ENCODE measurements at places on chromosomes 7 and 10. TPM values are rescaled to one million over a fixed set of nuclear protein-coding genes. Genes with fewer than 3 reads are reported as not detected.

Gene AKR1C8
- 0.83 TPM for total RNA-seq

DNA sequence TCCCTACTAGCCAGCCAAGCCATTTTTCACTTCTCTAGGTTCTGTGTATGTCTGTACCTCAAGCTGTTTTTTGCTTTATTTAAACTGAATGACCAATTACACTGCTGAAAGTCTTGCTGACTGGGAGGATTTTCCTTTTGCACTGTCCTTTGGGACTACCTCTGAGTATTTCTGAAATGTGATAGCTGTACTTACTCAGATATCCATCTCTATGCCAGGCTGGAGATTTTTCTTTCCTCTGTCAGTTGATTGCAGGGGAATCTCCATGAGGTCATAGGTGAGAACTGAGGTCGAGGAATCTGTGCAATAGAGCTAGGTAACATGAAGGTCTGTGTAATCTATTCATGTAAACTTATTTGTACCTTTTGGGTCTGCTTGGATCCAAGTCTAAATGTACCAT, 38.9 kb upstream of the ANKRD1 start:
- H3K27ac ChIP-seq, result no peak overlapping the region
- H3K36me3 ChIP-seq, result no peaks in the 10 kb centered on the region
- no peaks in the 10 kb centered on the region for H3K27me3 ChIP-seq
- H3K4me3 ChIP-seq, result no peak overlapping the region

DNA sequence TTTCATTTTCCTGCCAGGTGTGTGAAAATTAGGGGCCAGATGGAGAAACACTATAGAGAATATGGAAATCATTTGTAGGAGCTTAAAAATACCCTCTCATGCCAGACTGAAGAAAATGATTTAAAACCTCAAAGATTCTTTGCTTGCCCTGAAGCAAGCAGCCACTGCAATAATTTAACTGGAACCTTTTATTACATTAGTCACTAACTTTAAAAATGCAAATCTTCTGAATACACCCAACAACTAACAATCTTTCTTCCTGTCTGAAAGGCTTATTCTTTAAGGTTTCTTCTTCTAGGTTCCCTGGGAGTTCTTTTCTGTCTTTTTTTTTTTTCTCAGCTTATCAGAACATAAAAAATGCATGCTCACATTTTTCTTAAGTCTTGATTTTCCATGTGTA, 238.5 kb upstream of the KMT2E start:
- DNase-seq, result no peak
- no peaks in the 10 kb centered on the region for H3K27me3 ChIP-seq
- no peak overlapping the region for H3K27ac ChIP-seq

DNA sequence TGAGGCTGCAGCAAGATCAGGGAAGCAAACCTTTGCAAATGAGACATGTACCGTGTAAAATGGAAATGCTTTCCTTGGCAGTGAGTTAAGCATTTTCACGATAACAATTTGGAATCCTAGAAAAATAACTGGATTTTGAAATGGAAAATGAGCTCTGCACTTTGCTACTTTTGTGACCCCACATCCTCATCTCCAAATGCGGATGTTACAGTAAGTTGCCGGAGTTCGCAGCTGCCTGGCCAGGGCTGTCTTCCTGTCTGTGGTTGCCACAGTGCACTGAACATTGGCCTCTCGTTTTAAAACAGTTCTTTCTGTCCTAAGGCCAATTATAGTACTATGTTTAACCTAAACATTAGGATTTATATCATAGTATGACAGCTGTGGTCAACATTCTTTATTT, 136.2 kb upstream of the FZD8 start:
- H3K27ac ChIP-seq, result no peak overlapping the region
- no peaks in the 10 kb centered on the region for H3K27me3 ChIP-seq
- H3K4me1 ChIP-seq, result no peaks in the 10 kb centered on the region
- H3K36me3 ChIP-seq, result no peaks in the 10 kb centered on the region
- no peak for DNase-seq

DNA sequence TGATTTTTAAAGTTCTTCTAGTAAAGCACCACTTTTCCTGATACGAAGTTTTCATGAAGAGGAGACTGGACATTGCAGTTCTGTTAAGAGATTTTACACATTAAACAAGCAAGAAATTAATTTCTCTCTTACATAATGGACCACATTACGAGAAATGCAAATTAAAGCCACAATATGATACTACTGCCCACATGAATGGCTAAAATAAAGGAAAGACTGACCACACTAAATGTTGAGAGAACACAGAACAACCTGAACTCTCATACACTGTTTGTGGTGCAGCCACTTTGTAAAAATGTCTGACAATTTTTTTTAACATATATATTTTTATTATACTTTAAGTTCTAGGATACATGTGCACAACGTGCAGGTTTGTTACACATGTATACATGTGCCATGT, 44.0 kb upstream of the HERPUD2 start:
- H3K27me3 ChIP-seq, result no peaks in the 10 kb centered on the region
- no peak overlapping the region for H3K4me3 ChIP-seq
- DNase-seq, result no peak
- H3K27ac ChIP-seq, result no peak overlapping the region
- no peaks in the 10 kb centered on the region for H3K4me1 ChIP-seq
- no peaks in the 10 kb centered on the region for H3K36me3 ChIP-seq

DNA sequence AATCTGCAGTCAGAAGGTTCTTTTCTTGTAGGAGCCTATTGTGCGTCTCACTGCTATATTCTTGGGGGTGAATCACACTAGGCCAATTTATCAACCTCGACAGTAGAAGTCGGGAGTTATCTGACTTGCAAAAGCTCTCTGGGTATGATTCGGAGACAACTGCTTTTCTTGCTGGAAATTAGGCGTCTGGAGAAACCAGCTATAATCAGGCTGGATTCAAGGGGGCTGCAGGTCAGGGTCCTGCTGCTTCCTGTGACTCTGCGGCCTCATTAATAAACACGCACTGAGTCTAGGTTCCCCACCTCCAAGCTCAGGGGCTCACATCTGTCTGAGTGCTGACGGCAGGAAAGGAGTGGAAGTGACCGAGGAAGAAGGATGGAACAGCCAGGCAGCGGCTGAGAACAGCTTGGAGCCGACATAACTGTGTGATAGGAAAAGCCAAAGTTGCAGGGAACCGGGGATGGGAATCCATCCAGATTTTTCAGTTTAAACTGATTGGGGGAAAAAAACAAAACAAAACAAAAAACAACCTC, 184.6 kb downstream of the FANK1 start:
- H3K36me3 ChIP-seq, result no peaks in the 10 kb centered on the region
- DNase-seq, result no peak
- H3K27ac ChIP-seq, result no peak overlapping the region

GRCh38 chr7:142697270-142697669, 52.0 kb upstream of the PRSS1 start:
- H3K27ac ChIP-seq, result no peak overlapping the region
- no peak overlapping the region for H3K4me3 ChIP-seq
- H3K27me3 ChIP-seq, result no peaks in the 10 kb centered on the region
- no peak for DNase-seq

DNA sequence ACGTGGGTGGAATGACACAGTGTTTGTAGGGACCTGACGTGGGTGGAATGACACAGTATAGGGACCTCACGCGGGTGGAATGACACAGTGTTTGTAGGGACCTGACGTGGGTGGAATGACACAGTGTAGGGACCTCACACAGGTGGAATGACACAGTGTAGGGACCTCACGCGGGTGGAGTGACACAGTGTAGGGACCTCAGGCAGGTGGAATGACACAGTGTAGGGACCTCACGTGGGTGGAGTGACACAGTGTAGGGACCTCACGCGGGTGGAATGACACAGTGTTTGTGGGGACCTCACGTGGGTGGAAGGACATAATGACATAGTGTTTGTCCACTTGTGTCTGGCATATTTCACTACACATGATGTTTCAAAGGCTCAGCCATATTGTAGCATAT, 19.3 kb downstream of the PPP2R2D start:
- DNase-seq, result no peak
- H3K27me3 ChIP-seq, result no peaks in the 10 kb centered on the region
- H3K36me3 ChIP-seq, result no peaks in the 10 kb centered on the region
- no peak overlapping the region for H3K4me3 ChIP-seq
- no peak overlapping the region for H3K27ac ChIP-seq

GRCh38 chr7:1914321-1914720, 244.2 kb downstream of the ELFN1 start:
- DNase-seq, result peak; percentile 37
- H3K27me3 ChIP-seq, result no peaks in the 10 kb centered on the region
- peaks cover 15% of the 10 kb centered on the region for H3K4me1 ChIP-seq
- no peaks in the 10 kb centered on the region for H3K36me3 ChIP-seq

DNA sequence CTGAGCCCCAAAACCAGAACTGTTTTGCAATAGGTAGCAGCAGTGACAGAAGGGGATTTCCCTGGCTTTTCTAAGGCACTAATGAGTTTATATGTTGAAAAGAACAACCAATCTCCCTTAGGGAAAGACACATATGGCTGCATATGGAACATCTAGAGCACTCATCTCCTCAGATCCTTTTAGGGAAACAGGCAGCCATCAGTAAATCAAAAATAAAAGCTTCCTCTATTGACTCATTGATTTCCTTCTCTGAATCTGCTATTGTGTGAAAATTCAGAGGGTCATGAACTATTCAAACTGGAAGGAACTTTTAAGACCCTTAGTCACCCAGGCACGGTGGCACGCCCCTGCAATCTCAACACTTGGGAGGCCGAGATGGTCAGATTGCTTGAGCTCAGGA, 110.9 kb upstream of the NANOS1 start:
- no peak overlapping the region for H3K27ac ChIP-seq
- no peaks in the 10 kb centered on the region for H3K4me1 ChIP-seq
- H3K27me3 ChIP-seq, result no peaks in the 10 kb centered on the region
- no peaks in the 10 kb centered on the region for H3K36me3 ChIP-seq

GRCh38 chr7:55140941-55141278, 122.1 kb downstream of the EGFR start:
- no peak overlapping the region for H3K4me3 ChIP-seq
- no peaks in the 10 kb centered on the region for H3K27me3 ChIP-seq
- H3K36me3 ChIP-seq, result peaks cover 24% of the 10 kb centered on the region
- H3K27ac ChIP-seq, result no peak overlapping the region
- H3K4me1 ChIP-seq, result peaks cover 15% of the 10 kb centered on the region
- DNase-seq, result no peak

DNA sequence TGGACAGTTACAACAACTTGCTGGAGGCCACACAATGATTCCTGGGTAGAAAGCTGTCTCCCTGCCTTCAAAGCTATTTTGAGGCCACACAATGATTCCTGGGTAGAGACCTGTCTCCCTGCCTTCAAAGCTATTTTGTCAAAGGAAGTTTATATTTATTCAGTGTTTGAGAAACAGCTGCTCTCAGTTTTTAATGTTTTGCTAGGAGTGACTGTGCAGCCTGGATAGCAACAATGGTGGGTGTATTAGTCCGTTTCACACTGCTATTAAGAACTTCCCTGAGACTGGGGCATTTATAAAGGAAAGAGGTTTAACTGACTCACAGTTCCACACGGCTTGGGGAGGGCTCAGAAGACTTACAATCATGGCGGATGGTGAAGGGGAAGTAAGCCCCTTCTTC, 3.9 kb upstream of the SGPL1 start:
- H3K36me3 ChIP-seq, result no peaks in the 10 kb centered on the region
- no peak for DNase-seq
- no peak overlapping the region for H3K27ac ChIP-seq
- peaks cover 11% of the 10 kb centered on the region for H3K4me1 ChIP-seq

- H3K4me1 ChIP-seq, result no peaks in the 10 kb centered on the region
- H3K27ac ChIP-seq, result no peak overlapping the region
- H3K36me3 ChIP-seq, result no peaks in the 10 kb centered on the region
- H3K4me3 ChIP-seq, result no peak overlapping the region
- peaks cover 77% of the 10 kb centered on the region for H3K27me3 ChIP-seq
Observed at GRCh38 chr7:1298051-1298930, 65.6 kb downstream of the UNCX start.

- H3K4me1 ChIP-seq, result peaks cover 16% of the 10 kb centered on the region
- no peaks in the 10 kb centered on the region for H3K36me3 ChIP-seq
- H3K27ac ChIP-seq, result no peak overlapping the region
Observed at GRCh38 chr10:49360271-49361177, 35.4 kb downstream of the DRGX start.

DNA sequence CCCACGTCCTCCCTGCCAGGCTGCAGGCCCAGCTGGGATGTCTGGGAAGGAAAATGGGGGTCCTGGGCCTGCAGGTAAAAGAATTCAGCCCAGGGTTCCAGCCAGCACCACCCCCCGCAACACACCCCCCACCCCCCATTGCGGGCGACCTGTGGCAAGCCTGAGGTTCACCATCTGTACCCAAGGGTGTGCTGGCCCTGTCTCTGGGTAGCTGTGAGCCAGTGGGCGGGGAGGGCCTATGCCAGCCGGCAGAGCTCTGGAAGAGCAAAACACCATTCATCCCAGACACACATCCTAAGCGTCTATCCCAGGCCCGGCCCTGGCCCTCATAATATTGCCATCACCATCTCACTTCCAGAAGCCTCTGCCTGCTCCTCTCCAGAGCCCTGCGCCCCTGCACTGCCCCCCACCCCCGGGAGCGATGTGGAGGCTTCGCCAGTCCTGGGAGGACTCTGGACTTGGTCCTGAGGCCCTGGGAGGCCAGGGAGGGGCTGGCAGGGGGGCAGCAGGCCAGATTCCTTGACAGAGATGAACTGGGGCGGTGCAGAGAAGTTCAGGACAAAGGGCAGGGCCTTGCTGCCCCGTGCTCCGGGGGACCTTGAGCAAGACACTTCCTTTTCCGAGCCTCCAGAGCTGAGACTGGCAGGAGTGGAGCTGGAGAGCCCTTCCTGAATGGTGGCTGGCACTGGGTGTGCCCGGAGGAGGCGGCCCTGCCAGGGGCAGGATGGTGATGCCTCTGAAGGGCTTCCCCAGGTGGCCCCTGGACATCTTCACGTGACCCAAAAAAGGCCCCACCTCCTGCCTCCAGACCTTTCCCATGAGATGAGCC, 8.7 kb upstream of the TTYH3 start:
- peak; percentile 77 for DNase-seq
- no peaks in the 10 kb centered on the region for H3K36me3 ChIP-seq
- H3K4me1 ChIP-seq, result peaks cover 28% of the 10 kb centered on the region
- no peaks in the 10 kb centered on the region for H3K27me3 ChIP-seq
- H3K4me3 ChIP-seq, result no peak overlapping the region

GRCh38 chr10:95604630-95605029, 43.5 kb upstream of the SORBS1 start:
- no peaks in the 10 kb centered on the region for H3K27me3 ChIP-seq
- peaks cover 44% of the 10 kb centered on the region for H3K36me3 ChIP-seq
- no peak for DNase-seq
- H3K4me3 ChIP-seq, result no peak overlapping the region

DNA sequence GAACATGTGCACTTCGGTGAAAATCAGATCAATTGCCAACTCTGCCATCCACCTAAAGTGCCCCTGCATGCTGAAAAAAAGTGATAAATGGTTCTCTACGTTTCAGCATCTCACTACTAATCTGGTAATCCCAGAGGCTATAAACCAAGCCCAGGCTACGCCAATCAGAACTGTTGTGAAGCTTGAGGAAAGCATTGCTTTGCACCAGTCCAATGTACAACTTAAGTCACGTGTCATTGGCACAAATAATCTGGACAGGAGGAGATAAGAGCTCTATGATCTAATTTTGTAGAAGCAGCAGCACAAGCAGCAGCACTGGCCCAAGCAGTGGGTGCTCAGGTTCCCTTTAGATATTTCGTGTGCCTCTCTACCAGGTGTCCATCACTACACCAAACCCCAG, 4.4 kb upstream of the EGR2 start:
- H3K4me3 ChIP-seq, result no peak overlapping the region
- H3K27me3 ChIP-seq, result peaks cover 30% of the 10 kb centered on the region
- H3K27ac ChIP-seq, result no peak overlapping the region
- H3K36me3 ChIP-seq, result no peaks in the 10 kb centered on the region
- H3K4me1 ChIP-seq, result peaks cover 30% of the 10 kb centered on the region

Data from lower lobe of right lung (tissue), 2 donors.